ENCODE measurements at places on chromosomes 11 and 22.

- no peak for DNase-seq
Observed at GRCh38 chr11:114395736-114396135, 4.6 kb downstream of the C11orf71 start.

DNA sequence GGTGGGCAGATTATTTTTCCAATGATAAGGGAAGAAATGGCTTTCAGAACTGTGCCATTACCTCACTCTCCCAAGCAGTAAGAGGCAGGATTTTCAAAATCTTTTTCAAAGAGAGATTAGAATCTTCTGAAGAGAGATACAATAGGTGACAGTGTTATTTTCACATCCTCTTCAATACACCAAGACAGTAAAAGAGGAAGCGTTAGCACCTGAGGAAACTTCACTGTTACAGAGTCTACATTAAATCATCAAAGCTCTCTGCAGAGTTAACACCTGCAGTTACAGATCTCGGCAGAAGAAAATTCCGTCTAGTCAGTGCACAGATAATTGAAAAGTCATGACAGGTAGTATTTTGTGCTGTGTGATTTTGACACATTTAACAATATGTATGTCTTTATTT is 144.9 kb downstream of the PGR start:
- no peak for DNase-seq

- no peak for DNase-seq
Observed at GRCh38 chr11:36000616-36001190, 56.8 kb downstream of the LDLRAD3 start.

GRCh38 chr11:27697679-27698275 is 2.5 kb downstream of the BDNF start:
- DNase-seq: no peak

DNA sequence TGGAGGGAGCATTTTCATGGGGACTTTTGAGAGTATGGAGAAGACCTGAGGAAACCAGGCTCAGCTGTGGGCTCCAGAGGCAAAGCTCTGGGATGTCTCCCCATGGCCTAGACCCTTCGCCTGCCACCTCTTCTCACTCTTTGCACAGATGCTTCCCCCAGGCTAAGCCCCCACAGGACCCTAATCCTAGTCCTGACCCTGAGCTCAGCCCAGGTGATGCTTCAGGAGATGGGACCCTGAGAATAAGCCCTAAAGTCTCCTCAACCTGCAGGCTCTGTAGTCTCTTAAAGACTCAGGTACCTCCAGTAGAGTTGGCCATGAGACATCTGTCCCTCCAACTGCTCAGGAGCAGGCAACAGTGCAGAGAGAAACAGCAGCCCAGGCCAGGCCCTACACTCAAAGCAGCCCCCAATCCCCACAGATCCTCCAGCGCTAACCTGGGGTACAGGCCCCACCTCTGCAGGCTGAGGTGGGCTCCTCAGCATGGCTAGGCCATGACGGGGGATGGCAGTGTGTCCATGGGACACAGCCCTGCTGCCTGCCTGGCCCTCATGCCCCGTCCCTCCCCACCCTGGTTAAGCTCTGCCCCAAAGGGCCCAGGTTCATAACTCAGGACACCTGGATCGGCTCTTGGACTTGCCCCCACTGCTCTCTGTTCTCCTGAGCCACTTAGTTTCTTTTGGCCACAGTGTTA is 39.4 kb downstream of the GGTLC2 start:
- DNase-seq: no peak
